ENCODE measurements at places on chromosomes 1 and 21. TPM values are rescaled to one million over a fixed set of nuclear protein-coding genes. Genes with fewer than 3 reads are reported as not detected.

Gene PTAFR
- 0.15 TPM for total RNA-seq

Gene GCSAML
- not detected for total RNA-seq

Gene ADAMTS4
- total RNA-seq = 2.3 TPM

Gene BRDT
- total RNA-seq = not detected

Gene GUCA2A
- total RNA-seq = not detected

Gene SLC1A7
- total RNA-seq = 1.2 TPM

Gene SLC25A34
- 0.58 TPM for total RNA-seq

Gene HFM1
- 0.17 TPM for total RNA-seq

Gene EMC1
- total RNA-seq = 87.5 TPM

Gene IVL
- not detected for total RNA-seq

Gene SLAMF9
- total RNA-seq = not detected

Gene KRTAP19-3
- not detected for total RNA-seq

Gene CLEC20A
- not detected for total RNA-seq

All from smooth muscle cell of trachea (primary cell).